ENCODE measurements at places on chromosomes 5 and 9. TPM values are rescaled to one million over a fixed set of nuclear protein-coding genes. Genes with fewer than 3 reads are reported as not detected.

DNA sequence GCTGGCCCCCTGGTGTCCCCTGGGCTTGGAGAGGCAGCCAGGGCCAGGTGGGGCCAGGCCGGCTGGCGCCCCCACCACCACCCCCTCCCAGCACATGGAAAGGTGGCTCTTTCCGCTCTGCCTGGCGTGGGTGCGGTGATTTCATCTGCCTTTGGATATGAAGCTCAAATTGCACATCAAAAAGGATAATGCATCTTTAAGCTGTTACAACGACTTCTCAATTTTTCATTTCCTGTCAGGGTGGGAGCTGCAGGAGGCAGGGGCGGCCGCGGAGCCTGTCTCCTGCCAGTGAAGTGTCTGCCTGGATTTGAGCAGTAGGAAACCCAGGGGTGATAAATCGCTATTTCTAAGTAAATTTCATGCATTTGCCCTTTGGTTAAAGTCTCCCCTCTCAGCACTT, 169.2 kb upstream of the MVB12B start:
- H3K4me3 ChIP-seq = peak overlapping the region; percentile 17
- H3K36me3 ChIP-seq = no peaks in the 10 kb centered on the region
- DNase-seq = peak; percentile 60
- H3K4me1 ChIP-seq = peaks cover 33% of the 10 kb centered on the region
- H3K27me3 ChIP-seq = peaks cover 19% of the 10 kb centered on the region

Gene MSX2
- 69.7 TPM for total RNA-seq

Gene DPYSL3
- 36.0 TPM for total RNA-seq

DNA sequence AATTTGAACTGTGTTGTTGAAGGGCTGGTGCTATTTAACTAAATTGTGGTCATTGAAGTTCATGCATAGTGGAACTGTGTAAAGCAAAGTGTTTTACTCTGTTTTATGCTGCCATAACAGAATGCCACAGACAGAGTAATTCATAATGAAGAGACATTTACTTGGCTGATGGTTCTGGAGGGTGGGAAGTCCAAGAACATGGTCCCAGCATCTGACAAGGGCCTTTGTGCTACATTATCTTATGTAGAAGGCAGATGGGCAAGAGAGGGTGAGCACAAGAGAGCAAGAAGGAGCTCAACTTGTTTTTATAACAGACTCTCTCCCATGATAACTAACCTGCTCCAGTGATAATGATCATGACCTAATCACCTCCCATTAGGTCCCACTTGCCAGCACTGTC, 101.9 kb upstream of the NR3C1 start:
- no peak overlapping the region for H3K27ac ChIP-seq
- H3K4me1 ChIP-seq = peaks cover 23% of the 10 kb centered on the region
- H3K27me3 ChIP-seq = no peaks in the 10 kb centered on the region
- peaks cover 3% of the 10 kb centered on the region for H3K36me3 ChIP-seq

DNA sequence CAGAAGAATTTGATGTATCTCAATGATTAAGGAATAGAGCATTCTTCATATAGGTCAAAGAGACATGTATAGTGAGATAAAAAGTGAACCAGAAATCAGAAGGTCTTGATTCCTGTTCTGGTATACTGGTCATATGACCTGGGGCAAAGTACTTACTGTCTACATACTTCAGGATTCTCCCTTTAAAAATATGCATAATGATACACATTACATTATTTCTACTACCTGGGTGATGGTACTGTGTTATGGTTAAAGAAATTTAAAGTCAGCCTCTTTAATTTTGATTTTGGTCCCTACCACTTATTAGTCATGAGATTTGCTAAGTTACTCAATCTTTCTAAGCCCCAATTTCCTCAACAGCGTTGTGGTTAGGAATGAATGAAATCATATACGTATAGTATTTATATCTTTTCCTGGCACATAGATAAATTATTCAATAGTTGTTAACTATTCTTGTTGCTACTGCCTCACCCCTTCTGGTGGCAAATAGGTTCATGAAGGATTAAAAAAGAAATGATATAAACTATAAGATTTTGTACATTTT, 984.1 kb downstream of the TLE4 start:
- H3K27ac ChIP-seq = no peak overlapping the region
- no peaks in the 10 kb centered on the region for H3K36me3 ChIP-seq
- peaks cover 15% of the 10 kb centered on the region for H3K4me1 ChIP-seq
- H3K4me3 ChIP-seq = no peak overlapping the region
- H3K27me3 ChIP-seq = peaks cover 3% of the 10 kb centered on the region
- no peak for DNase-seq

DNA sequence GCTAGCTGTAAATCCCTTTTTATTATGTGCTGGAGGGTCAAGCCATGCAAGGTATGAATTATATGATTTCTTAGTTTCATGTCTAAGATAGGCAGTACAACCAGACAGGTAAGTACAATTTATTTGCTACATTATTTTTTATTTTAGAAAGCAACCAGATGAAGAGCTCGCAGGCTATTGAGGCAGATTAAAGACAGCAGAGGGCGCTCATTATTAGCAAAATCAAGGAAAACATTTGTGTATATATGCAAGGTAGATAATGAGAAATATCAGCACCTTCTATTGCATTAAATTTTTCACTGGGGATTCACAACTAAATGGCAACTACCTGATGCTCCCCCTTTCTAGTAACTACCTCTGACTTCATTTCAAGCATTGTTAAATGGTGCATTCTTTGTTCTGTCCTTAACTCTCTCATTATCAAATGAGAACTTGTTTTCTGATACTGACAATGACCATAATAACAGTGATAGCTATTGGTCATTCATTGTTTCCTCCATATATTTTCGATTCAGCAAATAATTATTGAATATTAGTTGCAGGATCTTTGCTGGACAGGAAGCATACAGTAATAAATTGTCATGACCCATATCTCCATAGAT, 8.6 kb downstream of the SCGB3A2 start:
- H3K4me1 ChIP-seq = no peaks in the 10 kb centered on the region
- DNase-seq = no peak
- no peaks in the 10 kb centered on the region for H3K36me3 ChIP-seq
- no peak overlapping the region for H3K4me3 ChIP-seq

DNA sequence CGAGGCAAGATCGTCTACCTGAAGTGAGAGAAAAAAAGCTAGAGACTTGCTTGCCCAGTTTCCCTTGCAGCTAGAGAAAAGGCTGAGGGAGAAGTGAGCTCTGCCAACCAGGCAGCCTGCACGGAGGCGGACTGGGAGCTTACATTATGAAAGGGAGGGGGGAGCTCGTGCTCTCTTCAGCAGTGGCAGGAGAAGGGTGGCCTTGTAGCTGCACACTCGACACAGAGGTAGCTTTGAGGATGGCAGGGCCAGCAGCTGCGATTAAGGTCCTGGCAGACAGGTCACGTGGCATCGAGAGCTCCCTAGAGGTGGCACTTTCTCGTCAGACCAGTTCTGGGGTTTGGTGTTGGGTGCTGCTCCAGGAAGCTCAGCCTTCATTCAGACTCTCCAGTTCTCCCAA, 26.7 kb downstream of the APBA1 start:
- DNase-seq = no peak
- no peaks in the 10 kb centered on the region for H3K4me1 ChIP-seq
- no peak overlapping the region for H3K27ac ChIP-seq
- peaks cover 2% of the 10 kb centered on the region for H3K27me3 ChIP-seq
- H3K36me3 ChIP-seq = no peaks in the 10 kb centered on the region
- H3K4me3 ChIP-seq = peak overlapping the region; percentile 15

DNA sequence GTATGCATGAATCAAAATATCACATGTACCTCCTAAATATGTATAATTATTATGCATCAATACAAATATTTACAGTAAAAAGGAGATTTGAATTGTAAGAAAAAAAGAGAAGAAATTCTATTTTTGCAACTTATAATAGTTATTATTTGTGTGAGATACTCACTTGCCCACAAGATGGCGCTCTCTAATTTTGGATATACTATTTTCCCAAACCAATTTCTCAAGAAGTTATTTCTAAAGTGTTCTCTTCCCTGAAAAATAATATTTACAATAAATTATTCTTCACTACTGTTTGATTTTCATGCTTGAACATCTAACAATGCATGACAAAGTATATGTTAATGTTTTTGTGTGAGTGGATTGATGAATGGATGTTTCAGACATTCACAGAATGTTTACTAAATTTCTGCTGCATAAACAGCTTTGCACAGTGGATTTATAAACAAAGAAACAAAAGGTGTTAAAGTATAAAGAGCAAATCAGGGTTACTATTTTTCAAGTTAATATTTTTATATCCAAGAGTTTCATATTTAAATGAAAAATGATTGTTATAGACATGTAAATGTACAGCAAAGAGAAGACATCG, 503.4 kb downstream of the PDE4D start:
- no peaks in the 10 kb centered on the region for H3K36me3 ChIP-seq
- H3K27ac ChIP-seq = no peak overlapping the region
- no peak overlapping the region for H3K4me3 ChIP-seq

- no peaks in the 10 kb centered on the region for H3K27me3 ChIP-seq
- H3K36me3 ChIP-seq = peaks cover 15% of the 10 kb centered on the region
- peak overlapping the region; percentile 80 for H3K27ac ChIP-seq
Observed at GRCh38 chr5:14450018-14450524, 131.5 kb upstream of the OTULINL start.

- H3K27me3 ChIP-seq = no peaks in the 10 kb centered on the region
- peaks cover 58% of the 10 kb centered on the region for H3K36me3 ChIP-seq
- peaks cover 5% of the 10 kb centered on the region for H3K4me1 ChIP-seq
- no peak overlapping the region for H3K27ac ChIP-seq
Observed at GRCh38 chr9:131469356-131469755, 33.4 kb upstream of the POMT1 start.

DNA sequence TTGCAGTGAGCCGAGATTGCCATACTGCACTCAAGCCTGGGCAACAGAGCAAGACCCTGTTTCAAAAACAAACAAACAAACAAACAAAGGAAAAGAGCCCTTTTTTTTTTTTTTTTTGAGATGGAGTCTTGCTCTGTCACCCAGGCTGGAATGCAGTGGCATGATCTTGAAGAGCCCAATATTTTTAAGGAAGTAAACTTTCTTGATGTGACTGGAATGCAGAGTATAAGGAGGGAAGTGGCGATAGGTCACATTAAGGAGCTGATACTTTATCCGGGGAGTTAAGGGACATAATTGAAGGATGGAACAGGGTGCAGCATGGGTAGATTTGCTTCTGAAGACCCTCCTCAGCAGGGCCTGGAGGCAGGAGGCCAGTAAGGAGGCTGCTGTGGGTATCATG, 13.0 kb downstream of the NAIF1 start:
- H3K27me3 ChIP-seq = no peaks in the 10 kb centered on the region
- no peak overlapping the region for H3K4me3 ChIP-seq
- DNase-seq = no peak
- H3K27ac ChIP-seq = no peak overlapping the region

DNA sequence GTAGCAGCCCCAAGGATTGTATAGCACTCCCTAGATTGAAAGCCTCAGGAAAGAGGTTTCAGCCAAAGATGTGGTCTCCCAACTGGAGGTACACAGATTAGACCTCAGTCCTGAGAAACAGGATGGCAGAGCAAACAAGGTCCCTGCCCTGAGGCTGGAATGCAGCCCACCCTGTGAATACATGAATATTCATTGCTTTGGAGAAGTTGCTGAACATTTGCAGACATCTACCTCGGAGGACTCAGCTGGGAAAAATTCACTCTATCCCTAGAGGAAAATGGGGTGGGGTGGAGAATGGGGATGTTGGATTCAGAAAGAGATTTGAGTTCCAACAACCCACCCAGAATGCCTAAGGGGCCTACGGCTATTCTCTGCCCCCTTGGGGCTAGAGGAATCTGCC, 129.4 kb downstream of the SLIT3 start:
- H3K27me3 ChIP-seq = peaks cover 4% of the 10 kb centered on the region
- no peak overlapping the region for H3K27ac ChIP-seq

- H3K36me3 ChIP-seq = no peaks in the 10 kb centered on the region
- no peak overlapping the region for H3K27ac ChIP-seq
- no peaks in the 10 kb centered on the region for H3K27me3 ChIP-seq
- no peak overlapping the region for H3K4me3 ChIP-seq
- peaks cover 29% of the 10 kb centered on the region for H3K4me1 ChIP-seq
Observed at GRCh38 chr9:18442629-18443491, 31.1 kb upstream of the ADAMTSL1 start.

DNA sequence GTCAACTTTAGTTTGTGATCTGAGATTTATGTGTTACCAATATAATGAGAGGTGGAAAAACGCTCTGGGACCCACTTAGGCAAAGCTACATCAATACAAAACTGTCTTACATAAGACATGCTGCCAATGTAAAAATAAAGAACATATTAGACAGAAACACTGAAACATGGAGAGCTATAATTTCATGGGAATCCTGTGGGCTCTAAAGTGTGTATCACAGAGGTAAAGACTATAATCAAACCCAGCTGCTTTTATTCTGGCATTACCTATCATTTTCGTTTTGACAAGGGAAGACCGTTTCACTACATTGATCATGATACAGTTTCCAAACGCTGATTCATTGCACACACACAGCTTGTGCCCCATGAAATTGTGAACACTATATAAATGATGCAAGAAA, 400.5 kb upstream of the TUSC1 start:
- H3K4me1 ChIP-seq = no peaks in the 10 kb centered on the region
- H3K27me3 ChIP-seq = no peaks in the 10 kb centered on the region
- no peak overlapping the region for H3K27ac ChIP-seq
- no peak overlapping the region for H3K4me3 ChIP-seq
- no peak for DNase-seq

Gene GKAP1
- 8.4 TPM for total RNA-seq

GRCh38 chr9:3960661-3961144, 339.2 kb downstream of the GLIS3 start:
- peaks cover 28% of the 10 kb centered on the region for H3K4me1 ChIP-seq
- no peak overlapping the region for H3K27ac ChIP-seq
- no peaks in the 10 kb centered on the region for H3K36me3 ChIP-seq
- H3K27me3 ChIP-seq = no peaks in the 10 kb centered on the region
- no peak overlapping the region for H3K4me3 ChIP-seq
- no peak for DNase-seq

GRCh38 chr9:132638240-132638639, 31.5 kb downstream of the DDX31 start:
- peaks cover 3% of the 10 kb centered on the region for H3K4me1 ChIP-seq
- no peak overlapping the region for H3K4me3 ChIP-seq
- no peak for DNase-seq
- peaks cover 10% of the 10 kb centered on the region for H3K36me3 ChIP-seq

DNA sequence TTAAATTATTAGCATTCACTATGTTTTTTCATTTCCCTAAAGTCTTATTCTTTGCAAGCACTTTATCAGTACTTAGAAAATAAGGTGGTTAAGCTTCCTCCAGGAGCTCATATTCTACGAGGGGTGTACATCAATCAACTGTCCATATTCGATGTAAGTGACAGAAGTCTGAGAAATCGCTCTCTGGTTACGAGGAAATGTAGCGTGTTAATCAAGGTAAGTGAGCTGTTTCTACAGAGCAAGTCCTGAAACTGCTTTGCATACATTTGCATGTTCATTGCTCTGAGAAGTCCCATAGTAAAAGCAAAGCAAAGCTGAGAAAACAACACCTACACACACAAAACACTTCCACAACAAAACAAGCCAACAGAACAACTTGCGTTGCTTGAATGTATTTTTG, 893.9 kb upstream of the DMAC1 start:
- H3K27ac ChIP-seq = no peak overlapping the region
- H3K36me3 ChIP-seq = peaks cover 3% of the 10 kb centered on the region
- no peak overlapping the region for H3K4me3 ChIP-seq
- DNase-seq = no peak
- H3K4me1 ChIP-seq = peaks cover 7% of the 10 kb centered on the region
- no peaks in the 10 kb centered on the region for H3K27me3 ChIP-seq

Gene TMEFF1
- 9.5 TPM for total RNA-seq

Gene NNT
- total RNA-seq = 61.1 TPM

Measured in type B pancreatic cell (in vitro differentiated cells).